NCI-H1694 (cell line): ENCODE measurements at places on chromosomes 4 and X.
A peak's percentile ranks its signal among the peaks of the same experiment; 100 is the strongest.

DNA sequence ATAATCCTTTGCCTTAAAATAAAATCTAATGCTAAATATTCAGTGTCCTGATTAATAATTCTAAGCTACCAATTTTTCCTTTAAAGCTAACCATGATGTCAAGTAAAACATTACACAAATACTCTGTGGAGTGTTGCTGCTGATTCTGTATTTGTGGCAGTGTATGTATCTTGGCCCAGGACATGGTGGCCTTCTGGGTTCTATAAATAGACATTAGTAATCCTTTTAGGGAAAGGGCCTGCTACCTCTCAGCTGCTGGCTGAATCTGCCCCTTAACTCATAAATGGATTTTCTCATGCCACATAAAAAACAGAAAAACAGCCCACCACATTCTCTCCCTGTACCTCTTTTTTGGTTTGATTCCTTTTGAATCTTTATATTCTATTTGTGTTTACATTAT lies 1.2 kb upstream of the XK start:
- DNase-seq, result no peak

- no peak for DNase-seq
These were observed 137.7 kb downstream of the CRLF2 start for GRCh38 chrX:1074755-1075154.

DNA sequence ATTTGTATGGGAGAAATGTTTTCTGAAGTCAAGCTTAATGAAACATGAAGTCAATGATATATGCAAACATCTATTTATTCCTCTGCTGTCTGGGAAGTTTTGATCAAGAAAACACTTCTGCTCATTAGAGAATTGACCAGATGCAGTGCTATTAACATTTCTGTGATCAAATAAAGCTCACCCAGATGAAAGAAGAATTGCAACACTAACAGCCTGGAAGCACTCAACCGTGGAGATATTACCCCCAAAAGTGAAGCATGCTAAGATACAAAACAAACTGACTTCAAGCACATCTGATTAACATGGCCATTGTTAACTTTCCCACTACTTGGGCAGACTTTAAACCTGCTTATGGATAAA lies 73.7 kb upstream of the GUCY1A1 start:
- no peak for DNase-seq

DNA sequence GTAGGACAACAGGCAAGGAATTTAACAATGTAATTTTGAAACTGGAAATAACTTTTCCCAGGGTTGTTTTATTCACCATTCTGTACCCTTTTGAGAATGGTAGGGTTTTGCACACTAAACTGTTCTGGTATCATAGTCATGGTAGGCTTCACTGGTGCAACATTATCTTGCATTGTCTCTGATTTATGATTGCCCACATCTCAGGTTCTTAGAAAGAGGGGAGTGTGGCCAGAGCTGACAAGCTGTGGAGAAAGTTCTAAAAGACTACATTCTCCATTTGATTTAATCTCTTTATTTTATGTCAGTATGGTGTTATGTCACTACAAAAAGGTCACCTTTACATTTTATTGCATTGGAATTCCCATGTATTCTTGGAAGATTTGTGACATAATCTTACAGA lies 447.3 kb downstream of the GRIA2 start:
- no peak for DNase-seq

DNA sequence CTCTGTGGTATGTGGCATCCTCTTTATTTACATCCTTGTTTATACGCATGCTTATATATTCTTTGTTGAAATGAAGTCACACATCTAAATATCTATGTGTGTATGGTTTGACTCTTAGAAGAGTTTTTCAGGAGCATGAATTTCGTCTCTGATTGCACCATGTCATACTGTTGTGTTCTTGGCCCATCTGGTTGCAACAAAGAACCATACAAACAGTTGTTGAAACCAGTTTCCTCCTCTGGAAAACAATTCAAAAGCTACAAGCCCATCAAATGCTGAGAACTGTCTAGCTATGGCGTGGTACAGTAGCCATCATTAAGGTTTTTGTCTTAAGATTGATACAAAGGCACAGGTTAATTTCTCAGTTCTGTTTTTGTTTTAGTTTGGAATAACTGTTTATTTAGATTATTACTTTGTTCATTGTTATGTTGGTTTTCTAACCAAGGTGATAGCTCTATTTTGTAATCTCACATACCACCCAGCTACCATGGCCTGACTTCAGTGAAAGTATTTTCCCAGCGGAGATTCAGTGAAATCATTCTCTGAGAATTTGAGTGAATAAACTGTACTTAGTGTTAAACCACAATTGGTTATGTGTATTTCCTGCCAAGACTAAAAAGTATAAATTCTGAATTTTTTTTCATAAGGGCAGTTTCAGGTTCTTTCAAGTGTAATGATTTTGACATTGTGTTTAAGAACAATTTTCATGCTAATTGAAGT lies 91.0 kb downstream of the ARHGAP24 start:
- no peak for DNase-seq

DNA sequence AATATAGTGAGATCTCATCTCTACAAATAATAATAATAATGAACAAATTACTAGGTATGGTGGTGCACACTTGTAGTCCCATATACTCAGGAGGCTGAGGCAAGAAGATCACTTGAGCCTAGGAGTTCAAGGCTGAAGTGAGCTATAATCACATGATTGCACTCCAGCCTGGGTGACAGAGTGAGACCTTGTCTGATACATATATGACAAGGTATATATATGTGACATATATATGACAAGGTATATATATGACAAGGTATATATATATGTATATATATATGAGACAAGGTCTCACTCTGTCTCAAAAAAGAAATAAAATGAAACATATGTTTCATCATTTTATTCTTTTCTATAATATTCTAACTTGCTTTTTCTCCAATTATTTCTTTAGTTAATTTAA lies 278.1 kb upstream of the TET2 start:
- no peak for DNase-seq

GRCh38 chrX:5979338-5979737 lies 249.3 kb downstream of the NLGN4X start:
- no peak for DNase-seq

DNA sequence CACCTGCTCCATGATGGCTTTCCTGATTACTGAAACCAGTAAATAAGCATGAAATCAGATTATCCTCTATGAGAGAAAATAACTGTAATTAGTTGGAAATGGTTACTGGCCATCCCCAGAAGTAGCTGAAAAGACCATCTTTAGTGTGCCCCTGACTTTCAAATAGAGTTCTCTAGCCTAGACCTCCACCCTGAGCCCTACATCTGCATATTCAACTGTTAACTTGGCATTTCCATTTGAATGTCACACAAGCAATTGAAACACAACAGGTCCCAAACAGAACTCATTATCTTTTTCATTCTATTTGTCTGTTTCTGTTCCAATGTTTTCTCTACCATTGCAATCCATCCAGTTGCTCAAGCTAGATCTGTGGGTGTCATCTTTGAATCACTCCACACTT lies 952.3 kb downstream of the RPA4 start:
- no peak for DNase-seq

- no peak for DNase-seq
These were observed 21.0 kb upstream of the POLA1 start for GRCh38 chrX:24672701-24673190.

DNA sequence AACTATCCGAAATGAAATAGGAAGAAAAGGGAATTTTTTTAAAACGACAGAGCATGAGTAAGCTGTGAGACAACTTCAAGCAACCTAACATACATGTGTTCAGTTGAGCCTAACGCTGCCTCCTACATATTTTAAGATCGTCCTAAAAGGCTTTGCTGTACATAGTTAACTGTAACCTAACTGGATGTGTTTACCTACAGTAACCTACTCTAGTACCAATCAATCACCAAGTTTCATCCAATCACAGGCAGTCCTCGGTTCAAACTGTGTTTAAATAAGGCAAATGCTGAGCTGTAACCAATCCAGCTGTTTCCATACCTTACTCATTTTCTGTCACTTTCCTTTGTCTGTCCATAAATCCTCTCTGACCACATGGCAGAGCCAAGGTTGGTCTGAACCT lies 17.1 kb downstream of the RCHY1 start:
- no peak for DNase-seq

- DNase-seq, result no peak
These were observed 53.4 kb downstream of the CD99L2 start for GRCh38 chrX:150845091-150845490.

- DNase-seq, result peak; percentile 12
These were observed at the start of gene TLR10 for GRCh38 chr4:38782452-38783108. TSS of gene TLR10 (minus strand) at chr4:38782990. CDS start at chr4:38775590, 7,400 bp downstream.

DNA sequence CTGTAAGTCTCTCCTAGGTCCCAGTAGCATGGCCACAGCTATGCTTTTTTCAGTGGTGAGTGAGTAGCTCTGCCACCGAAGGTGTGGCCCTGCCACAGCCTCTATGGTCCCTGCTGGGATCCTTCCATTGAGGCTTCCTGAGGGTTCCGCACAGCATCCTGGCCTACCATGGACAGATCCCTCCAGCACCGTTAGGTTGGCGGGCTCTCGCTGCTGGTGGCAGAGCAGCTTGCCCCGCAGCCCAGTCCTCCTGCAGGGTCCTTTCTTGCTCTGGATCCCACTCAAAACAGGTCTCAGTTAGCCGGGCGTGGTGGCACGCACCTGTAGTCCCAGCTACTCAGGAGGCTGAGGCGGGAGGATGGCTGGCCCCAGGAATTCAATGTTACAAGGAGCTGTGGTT lies 2.4 kb upstream of the PDZD4 start:
- DNase-seq, result no peak

DNA sequence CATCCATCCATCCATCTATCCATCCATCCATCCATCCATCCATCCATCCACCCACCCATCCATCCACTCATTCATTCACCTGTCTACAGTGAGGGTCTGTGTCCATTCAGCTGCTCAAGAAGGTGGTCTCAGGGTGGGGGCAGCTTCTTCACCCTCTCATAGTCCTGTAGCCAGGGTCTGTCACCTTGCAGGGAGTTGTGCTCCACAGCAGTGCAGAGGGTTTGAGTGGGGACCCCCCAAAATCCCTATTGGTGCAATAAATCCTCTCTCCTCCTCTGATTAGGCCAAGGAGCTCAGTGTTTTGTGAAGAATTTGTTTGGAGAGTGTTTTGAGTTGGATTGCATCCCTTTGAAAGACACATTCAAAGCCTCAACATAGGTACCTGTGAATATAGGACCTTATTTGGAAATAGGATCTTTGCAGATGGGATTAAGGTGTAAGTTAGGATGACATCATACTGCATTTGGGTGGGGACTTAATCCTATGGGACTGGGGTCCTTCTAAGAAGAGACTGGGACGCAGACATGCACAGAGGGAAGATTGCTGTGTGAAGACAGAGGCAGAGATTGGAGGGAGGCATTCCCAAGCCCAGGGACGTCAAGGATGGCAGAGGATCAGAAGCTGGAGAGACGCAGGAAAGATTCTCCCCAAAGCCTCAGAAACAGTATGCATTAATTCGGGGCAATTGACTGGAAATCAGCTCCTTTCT lies 12.0 kb downstream of the P2RY8 start:
- DNase-seq, result no peak

- peak; percentile 66 for DNase-seq
These were observed 17.5 kb downstream of the PALLD start for GRCh38 chr4:168514249-168514852.

- DNase-seq, result no peak
These were observed 202.2 kb upstream of the GPRIN3 start for GRCh38 chr4:89509708-89510281.

DNA sequence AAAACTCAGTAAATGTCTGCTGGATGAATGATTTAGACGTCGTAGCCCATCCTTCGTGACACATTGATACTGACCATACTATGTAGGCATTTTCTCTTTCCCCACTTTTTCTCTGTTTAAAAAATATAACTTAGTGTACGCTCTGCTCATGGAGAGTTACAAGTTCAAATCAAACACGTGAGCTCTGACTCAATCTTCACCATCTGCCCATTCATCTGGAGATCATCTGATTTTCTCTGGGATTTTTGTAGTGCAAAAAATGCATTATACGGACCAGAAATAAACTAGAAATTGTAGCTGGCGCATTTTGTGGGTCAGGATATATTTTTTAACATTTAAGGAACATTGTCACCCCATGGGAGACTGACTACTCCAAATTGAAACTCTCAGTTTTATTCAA lies 124.7 kb upstream of the FAM9B start:
- no peak for DNase-seq

DNA sequence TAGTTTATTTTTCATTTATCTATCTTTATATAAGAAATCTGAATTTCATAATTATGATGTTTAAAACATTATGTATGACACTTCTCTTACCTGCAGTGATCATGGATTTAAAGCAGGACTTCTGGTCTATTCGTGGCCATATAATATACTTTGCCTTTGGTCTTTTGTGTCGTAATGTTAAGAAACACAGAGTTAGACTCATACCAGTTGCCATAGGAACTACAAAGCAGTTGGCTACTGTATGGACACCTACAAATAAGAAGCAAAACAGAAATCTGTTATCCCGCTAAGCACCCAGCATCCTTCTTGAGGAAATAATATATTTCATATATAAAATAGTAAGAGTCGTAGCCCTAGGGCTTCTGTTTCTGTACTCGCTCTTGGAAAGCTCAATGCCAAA lies 4.3 kb downstream of the SEPSECS start:
- DNase-seq, result no peak

GRCh38 chrX:30895370-30895769 lies 6.3 kb upstream of the TAB3 start:
- DNase-seq, result no peak

DNA sequence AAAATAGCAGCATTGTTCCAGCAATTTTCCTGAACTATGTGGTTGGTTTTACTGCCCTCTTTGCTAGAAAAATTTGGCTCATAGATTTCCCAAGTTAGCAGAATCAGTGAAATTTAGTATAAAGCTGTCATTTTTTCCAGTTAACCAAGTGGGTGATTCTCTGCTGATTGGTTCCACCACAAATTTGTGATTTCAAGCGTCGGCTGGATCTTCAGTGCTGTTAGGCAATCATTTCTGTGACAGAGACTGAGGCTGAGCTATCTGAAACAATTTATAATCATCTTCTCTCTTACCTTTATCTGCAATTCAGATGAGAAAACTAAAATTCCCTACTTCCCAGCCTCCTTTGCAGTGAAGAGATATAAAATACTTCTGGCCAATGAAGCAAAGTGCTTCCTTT lies 68.6 kb upstream of the OTUD4 start:
- DNase-seq, result no peak

- DNase-seq, result no peak
These were observed 22.8 kb upstream of the KIAA1210 start for GRCh38 chrX:119150163-119151050.

- DNase-seq, result no peak
These were observed 20.7 kb downstream of the ZNF280C start for GRCh38 chrX:130247996-130248395.

DNA sequence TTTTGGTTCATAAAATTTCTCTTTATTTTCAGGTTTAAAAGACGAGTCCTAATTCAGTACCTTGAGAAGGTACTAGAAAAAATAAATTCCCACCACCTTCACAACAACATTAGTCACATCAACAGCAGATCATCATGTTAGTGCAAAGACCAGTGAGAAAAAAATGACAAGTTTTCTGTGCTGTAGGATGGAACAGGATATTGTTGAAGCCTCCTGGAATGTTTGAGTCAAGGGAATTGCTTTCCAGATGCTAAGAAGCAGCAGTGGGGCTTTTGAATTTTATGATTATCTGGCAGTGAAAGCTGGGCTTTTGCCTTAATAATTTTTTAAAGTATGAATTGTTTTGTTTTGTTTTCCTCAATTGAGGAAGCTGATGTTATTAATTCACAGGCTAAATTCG lies 61.0 kb downstream of the INTS6L start:
- DNase-seq, result no peak

- no peak for DNase-seq
These were observed 1.8 kb downstream of the SLC38A5 start for GRCh38 chrX:48468247-48468671.
